Coronary artery (tissue), 2 donors: ENCODE measurements at places on chromosomes 6 and 20.

- no peak for DNase-seq
These were observed 41.7 kb downstream of the SLC16A10 start for GRCh38 chr6:111129013-111129412.

GRCh38 chr20:49328790-49329189 lies 50.9 kb upstream of the ZNFX1 start:
- no peak for DNase-seq

- DNase-seq = no peak
These were observed 14.6 kb upstream of the LTV1 start for GRCh38 chr6:143828572-143828971.

DNA sequence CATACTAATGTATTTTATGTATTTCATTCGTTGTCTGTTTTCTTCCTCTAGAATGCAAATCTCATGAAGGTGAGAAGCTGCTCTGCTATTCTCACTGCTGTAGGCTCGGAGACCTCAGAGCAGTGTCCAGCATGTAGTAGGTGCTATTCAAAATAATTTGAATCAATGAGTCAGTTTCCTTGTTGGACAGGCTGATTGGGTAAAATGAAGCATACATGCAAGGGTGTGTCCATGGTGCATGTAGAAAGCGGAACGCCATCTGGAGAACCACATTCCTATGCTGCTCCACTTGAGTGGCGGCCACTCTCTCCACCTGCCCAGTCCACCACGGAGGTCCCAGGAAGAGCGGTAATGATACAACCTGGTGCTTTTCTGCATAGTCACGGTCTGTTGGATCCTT lies 412.1 kb downstream of the QKI start:
- no peak for DNase-seq

DNA sequence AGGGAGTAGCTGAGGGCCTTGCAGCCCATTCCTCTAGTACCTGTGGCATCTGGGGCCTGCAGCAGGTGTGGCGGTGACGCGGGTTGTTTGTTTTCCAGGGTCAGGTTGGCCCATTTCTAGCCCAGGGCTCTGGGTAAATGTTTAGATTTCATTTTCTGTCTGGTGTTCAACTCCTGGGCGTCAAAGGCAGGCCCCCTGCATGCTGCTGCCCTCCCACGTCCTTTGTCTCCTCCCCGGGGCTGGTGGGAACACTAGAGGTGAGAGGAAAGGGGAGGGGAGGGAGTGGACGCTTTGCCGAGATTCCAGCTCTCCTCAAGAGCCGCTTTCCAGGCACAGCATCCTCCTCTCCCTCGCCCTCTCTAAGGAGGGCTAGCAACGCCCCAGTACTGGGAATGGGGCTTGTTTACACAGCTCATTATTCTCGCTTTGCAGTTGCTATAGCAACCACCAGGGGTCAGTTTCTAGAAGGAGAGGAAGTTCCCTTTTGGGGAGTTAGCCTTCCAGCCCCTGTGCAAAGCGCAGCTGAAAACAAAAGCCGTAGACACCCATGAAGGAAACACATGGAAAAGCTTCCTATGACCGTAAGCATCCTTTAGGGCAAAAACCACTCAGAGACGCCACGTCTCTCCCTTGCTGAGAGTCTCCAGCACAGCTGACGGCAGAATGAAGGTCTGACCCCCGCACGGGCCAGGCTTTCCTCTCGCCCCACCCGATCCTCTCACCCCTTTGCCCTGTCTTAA lies 170.6 kb downstream of the LY86 start:
- no peak for DNase-seq

DNA sequence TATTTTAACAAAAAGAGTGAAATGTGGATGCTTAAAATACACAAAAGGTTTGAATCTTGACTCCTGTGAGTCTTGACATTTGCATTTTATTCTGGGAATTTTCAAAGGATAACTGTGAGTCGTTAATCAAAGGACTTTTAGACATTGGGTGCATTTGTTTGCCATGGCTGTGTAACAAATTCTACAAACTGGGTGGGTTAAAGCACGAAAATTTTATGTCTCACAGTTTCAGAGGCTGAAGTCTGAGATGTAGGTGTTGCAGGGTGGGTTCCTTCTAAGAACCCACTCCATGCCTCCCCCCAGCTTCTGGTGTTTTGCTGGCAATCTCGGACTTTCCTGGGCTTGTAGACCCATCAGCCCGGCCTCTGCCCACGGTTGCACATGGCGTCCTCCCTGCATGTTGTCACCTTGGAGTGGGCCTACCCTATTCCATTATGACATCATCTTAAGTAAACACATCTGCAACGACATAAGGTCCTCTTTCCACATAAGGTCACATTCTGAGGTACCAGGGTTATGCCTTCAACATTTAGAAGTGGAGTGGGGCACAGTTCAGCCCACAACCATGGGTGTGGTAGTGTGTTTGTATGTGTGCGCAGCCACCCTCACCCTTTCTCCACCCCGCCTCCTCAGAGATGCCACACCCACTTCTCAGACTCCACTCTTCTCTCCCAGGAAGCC lies 113.1 kb downstream of the FOXA2 start:
- no peak for DNase-seq

GRCh38 chr6:169168302-169168630 lies 85.4 kb downstream of the THBS2 start:
- no peak for DNase-seq
